ENCODE measurements at places on chromosomes 5 and 9.

GRCh38 chr5:122392824-122393223, 80.8 kb downstream of the SNCAIP start:
- DNase-seq, result no peak

DNA sequence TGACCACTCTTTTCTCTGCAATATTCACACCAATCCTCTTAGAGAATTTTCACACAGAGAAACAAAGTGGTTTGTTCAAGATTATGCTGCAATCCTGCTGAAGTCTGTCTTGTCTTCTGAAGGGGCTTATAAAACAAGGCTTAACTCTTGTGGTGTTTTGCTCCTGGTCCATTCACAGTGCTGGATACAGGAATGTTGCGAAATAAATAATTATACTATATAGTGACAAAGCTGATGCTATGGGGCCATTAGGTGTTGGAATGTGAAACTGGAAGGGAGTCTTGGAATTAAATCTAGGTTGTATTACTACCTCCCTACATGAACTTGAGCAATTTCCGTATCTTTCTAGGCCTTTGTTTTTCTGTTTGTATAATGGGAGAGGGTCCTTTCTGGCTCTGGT, 170.2 kb downstream of the TRIM32 start:
- no peak for DNase-seq

GRCh38 chr9:134375430-134376385, 49.5 kb downstream of the RXRA start:
- DNase-seq, result no peak

DNA sequence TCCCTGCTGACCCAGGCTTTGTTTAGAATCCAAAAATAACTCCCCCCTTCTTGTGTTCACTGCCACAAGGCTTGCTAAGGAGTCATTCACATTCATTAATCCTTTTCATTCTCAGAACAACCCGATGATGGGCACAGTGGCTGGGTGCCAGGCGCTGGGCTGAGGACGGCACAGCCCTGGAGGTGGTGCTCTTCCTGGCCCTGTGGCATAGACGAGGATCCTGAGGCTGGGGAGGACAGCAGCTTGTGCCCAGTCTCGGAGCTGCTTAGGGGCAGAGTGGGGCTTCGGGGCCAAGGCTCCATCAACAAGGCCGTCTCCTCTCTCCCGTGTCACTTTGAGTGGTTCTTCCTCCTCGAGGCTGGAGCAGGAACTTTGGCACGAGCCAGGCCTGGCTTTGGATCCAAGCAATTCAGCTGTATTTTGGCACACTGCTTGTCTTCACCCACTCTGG, 166.7 kb downstream of the TTLL11 start:
- DNase-seq, result no peak

GRCh38 chr5:150325426-150325825, 22.7 kb upstream of the ARSI start:
- no peak for DNase-seq

- DNase-seq, result no peak
Measured at GRCh38 chr5:19987612-19988361, at the start of gene CDH18. Gene CDH18 (minus strand): TSS chr5:19988200. CDS start chr5:19838986, 149,214 bp downstream.

GRCh38 chr9:129236441-129237145, 58.5 kb upstream of the IER5L start:
- DNase-seq, result no peak

GRCh38 chr9:18942801-18943200, 90.2 kb downstream of the SAXO1 start:
- DNase-seq, result no peak

- no peak for DNase-seq
Measured at GRCh38 chr5:126988021-126988569, 42.3 kb downstream of the MARCHF3 start.

DNA sequence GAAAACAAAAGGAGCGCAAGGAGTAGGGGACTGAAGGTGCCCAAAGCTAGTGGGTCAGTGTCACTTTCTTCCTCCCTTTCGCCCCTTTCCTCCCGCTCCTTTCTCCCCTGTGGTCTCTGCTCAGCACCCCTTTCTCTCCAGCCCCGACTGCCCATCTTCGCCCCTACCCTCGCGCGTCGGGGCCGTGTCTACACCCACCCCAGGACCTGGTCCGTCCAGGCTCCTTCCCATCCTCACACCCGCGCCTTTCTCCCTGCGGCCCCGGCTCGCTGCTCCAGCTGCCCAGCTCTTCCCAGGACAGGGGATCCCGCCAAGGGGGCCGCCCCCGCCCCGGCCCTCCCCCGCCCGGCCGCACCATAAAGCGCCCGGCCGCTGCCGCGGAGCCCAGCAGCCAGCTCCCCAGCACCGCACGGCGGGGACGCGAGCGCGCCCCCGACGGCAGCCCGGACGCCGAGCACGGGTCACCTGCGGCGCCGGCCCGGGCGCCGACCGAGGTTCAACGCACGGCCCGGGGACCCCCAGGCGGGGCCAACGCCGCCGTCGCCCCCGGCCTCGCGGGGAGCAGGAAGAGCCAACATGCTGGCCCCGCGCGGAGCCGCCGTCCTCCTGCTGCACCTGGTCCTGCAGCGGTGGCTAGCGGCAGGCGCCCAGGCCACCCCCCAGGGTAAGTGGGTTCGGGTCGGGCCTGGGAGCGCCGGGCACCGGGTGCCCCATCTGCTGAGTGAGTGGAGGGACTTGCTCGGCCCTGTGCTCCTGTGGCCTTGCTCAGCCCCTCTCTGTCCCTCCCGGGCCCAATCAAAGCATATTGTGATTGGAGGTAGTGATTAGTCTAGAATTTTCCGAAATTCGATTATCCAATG, at the start of gene THBS4:
Gene THBS4 (plus strand): TSS at position 387 of the 860 bp plus-strand sequence. CDS start 190 bp downstream, at position 577.
- no peak for DNase-seq

GRCh38 chr5:134001938-134002731, 2.6 kb downstream of the VDAC1 start:
- DNase-seq, result no peak

DNA sequence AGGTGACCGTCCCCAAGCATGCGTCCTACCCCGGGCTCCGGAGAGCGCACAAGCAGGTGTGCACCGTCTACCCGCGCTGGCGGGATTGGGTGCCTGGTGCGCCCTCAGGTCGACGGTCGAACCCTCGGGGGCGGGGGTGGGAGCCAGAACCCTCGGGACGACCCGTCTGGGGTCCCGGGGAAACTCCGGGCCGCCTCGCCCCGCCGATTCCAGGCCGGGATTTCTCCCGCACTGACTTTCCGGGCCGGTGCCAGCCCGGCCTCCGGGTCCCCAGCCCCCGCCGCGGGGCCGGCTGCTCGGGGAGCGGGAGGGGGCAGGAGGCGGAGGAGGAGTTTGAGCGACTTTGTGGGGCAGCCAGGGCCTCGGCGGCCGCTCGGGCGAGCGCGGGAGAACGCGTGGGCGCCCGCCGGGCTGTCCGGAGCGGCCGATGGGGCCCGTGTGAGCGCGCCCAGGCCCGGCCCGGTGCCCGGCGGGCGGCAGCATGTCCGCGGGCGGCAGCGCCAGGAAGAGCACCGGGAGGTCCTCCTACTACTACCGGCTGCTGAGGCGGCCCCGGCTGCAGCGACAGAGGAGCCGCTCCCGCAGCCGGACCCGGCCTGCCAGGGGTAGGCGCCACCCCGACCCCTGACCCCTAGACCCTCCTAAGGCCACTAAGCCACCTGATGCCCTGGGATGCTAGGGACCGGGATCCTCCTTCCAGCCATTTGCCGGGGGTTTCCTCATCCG, at the start of gene DAB2IP:
Gene DAB2IP (plus strand): TSS at position 340 of the 726 bp plus-strand sequence. CDS start 142 bp downstream, at position 482.
- no peak for DNase-seq

- no peak for DNase-seq
Measured at GRCh38 chr9:115146581-115147021, 28.6 kb upstream of the TNC start.

- no peak for DNase-seq
Measured at GRCh38 chr9:134069480-134070399, 1.9 kb upstream of the BRD3 start.

DNA sequence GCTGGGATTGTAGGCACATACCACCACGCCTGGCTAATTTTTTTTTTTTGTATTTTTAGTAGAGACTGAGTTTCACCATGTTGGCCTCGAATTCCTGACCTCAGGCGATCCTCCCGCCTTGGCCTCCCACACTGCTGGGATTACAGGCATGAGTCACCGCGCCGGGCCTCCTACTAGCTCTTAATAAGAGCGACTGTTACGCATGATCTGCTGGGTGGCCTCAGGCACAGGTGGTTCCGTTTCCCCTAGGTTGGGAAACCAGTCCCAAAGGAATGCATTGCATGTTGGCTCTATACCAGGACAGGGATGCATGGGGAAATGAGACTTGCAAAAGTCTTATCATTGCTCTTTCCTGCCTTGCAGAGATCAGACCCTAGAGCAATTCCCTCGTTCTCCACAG, 184.7 kb upstream of the PPP1R26 start:
- DNase-seq, result no peak

Measured in stimulated activated CD8-positive, alpha-beta memory T cell treated with anti-CD3 and anti-CD28 coated beads, Interleukin-7, amount 100 ng/mL, for 24 hours (primary cell).